Naive thymus-derived CD4-positive, alpha-beta T cell (primary cell): ENCODE measurements at places on chromosomes 12 and 14. TPM values are rescaled to one million over a fixed set of nuclear protein-coding genes. Genes with fewer than 3 reads are reported as not detected.

GRCh38 chr14:38721822-38722431, 381.1 kb downstream of the SEC23A start:
- H3K27ac ChIP-seq = no peak overlapping the region
- H3K36me3 ChIP-seq = no peaks in the 10 kb centered on the region
- no peaks in the 10 kb centered on the region for H3K4me1 ChIP-seq
- no peak overlapping the region for H3K4me3 ChIP-seq
- H3K27me3 ChIP-seq = no peaks in the 10 kb centered on the region
- no peak for DNase-seq

- no peak overlapping the region for H3K27ac ChIP-seq
- DNase-seq = no peak
- H3K4me3 ChIP-seq = no peak overlapping the region
- no peaks in the 10 kb centered on the region for H3K36me3 ChIP-seq
These were observed 199.6 kb upstream of the TMEM260 start for GRCh38 chr14:56379956-56380355.

- H3K36me3 ChIP-seq = no peaks in the 10 kb centered on the region
- H3K27me3 ChIP-seq = no peaks in the 10 kb centered on the region
- H3K4me3 ChIP-seq = no peak overlapping the region
- H3K4me1 ChIP-seq = no peaks in the 10 kb centered on the region
- no peak for DNase-seq
These were observed 25.9 kb upstream of the COL2A1 start for GRCh38 chr12:48030173-48030650.

DNA sequence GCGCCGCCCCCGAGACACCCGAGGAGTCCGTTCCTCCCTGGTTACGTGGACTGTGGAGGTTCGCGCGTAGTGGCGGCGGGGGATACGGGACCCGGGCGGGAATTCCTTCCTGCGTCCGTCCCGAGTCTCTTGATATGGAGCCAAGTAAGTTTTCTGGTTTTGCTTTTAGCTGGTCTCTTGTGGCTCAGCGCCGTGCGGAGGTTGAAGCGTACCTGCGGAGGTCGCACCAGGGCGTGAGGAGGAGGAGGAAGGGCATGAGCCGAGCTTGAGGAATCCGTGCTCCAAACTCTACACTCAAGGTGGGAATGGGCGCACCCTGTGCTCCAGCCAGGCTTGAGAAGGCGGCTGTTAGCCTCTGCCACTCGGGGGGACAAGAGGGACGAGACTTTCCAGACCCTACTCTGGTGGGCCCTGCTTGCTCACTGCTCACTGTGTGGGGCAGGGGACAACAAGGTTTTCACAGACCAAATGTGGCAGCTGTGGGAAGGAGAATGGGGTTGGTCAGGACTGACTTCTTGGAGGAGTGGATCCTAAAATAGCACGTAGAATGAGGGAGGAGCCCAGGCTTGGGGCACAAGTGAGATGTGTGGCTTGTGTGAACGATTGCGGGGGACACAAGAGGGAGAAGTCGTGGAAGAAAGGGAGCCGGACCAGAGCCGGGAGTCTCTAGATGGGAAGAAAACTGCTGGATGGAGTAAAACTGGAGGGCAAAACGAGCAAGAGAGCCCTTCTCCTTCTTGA, 577 bp downstream of the ATG101 start:
- H3K27me3 ChIP-seq = no peaks in the 10 kb centered on the region
- peak overlapping the region; percentile 87 for H3K27ac ChIP-seq
- peaks cover 31% of the 10 kb centered on the region for H3K4me1 ChIP-seq
- no peak for DNase-seq
- H3K4me3 ChIP-seq = peak overlapping the region; percentile 96

GRCh38 chr14:37584211-37585100, 10.6 kb downstream of the FOXA1 start:
- H3K4me1 ChIP-seq = no peaks in the 10 kb centered on the region
- no peak for DNase-seq
- H3K27me3 ChIP-seq = peaks cover 7% of the 10 kb centered on the region
- no peak overlapping the region for H3K27ac ChIP-seq
- no peaks in the 10 kb centered on the region for H3K36me3 ChIP-seq

DNA sequence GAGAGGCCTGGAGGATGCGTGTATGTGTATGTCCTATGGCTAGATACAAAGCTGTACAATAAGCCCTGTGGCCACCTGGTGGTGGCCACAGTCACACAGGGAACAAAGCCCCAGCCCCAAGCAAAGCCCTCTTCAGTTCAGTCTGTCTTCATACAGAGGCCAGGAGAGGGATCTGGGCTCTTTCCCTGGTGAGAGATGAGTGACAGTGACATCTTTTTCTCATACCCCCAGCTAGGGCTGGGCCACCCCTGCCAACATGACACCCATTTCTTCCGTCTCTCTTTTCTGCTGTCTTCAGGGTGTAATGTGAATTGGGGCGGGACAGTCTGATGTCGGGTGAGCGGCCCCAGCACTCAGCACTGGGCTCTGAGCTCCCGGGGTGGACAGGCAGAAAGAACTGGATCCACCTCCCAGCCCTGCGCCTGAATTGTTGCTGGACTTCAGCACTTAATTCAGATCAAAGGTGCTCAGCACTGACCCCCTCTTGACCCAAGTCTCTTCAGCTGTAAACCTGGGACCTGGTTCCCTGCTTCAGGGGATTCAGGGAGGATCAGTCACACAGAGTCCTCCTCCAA, 59.8 kb downstream of the SERPINA3 start:
- no peak overlapping the region for H3K4me3 ChIP-seq
- H3K27me3 ChIP-seq = no peaks in the 10 kb centered on the region
- DNase-seq = no peak

DNA sequence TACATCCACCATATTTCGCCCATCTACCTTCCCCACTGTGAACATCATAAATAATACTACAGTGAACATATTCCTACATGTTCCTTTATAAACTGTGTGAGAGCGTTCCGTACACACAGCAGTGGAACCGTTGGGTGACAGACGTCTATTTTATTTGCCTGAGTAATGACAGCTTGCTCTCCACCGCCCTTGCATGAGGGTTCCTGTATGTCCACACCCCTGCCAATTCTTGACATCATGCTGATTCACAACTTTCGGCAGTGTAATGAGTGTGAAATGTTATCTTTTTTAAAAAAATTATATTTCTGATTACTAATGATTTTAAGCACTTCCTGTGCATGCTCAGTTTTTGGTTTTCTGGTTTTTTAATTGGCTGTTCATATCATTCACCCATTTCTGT, 4.3 kb upstream of the RAD52 start:
- no peak for DNase-seq
- peaks cover 6% of the 10 kb centered on the region for H3K36me3 ChIP-seq
- H3K4me3 ChIP-seq = no peak overlapping the region
- no peaks in the 10 kb centered on the region for H3K27me3 ChIP-seq

DNA sequence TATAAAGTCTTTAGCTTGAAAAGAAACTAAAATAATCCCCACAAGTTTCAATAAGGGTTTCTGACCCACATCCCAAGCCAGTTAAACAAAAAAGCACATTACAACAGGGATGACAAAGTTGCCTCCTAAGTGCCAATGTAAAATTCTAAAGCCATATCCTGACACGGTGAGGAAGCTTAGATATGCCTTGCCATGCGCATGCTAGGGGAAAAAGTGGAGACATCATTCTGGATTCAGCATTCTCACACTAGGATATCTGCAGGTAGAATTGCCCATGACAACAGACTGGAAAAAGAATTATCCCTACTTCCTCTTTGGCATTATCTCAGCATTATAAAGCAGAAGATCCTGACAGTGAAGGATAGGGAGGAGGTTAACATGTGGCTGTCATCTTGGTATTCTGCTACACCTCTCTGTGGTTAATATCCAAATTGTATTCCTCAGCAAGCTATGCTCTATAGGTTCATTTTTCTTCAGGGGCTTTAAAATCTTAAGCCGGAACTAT, 4.9 kb downstream of the DUSP6 start:
- H3K27me3 ChIP-seq = no peaks in the 10 kb centered on the region
- no peaks in the 10 kb centered on the region for H3K36me3 ChIP-seq
- H3K27ac ChIP-seq = no peak overlapping the region
- no peak overlapping the region for H3K4me3 ChIP-seq
- H3K4me1 ChIP-seq = peaks cover 43% of the 10 kb centered on the region

DNA sequence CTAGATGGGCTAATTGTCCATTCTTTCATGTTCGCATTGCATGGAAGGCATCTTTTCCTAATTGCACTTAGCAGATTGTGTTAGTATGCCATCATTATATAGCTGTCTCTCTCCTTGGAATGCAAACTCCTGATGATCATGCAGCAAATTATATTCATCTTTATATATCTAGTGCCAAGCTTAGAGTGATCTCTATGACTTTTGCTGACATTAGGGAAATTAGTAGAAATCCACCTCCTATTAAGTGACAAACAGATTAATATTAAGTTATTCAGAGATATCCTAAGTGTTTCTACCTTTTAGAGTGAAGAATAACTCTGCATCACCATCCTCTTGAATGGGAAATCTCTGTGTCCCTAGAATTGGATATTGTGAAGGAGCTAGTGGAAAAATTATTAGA, 185.6 kb downstream of the FOXG1 start:
- H3K4me1 ChIP-seq = no peaks in the 10 kb centered on the region
- H3K4me3 ChIP-seq = no peak overlapping the region
- H3K27ac ChIP-seq = no peak overlapping the region

DNA sequence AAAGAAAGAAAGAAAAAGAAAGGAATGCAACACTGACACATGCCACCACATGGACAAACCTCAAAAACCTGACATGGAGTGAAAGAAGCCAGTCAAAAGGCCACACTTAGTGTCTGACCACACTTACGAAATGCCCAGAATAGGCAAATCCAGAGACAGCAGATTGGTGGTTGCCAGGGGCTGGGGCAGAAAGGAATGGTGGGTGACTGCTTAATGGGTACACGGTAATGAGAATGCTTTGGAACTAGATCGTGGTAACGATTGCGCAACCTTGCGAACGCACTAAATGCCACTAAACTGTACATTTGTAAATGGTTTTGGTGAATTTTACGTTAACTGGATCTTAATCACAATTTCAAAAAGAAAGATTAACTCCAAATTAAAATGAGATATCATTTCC, 39.5 kb downstream of the SCARB1 start:
- H3K4me3 ChIP-seq = no peak overlapping the region
- H3K4me1 ChIP-seq = no peaks in the 10 kb centered on the region
- no peak for DNase-seq
- H3K27me3 ChIP-seq = no peaks in the 10 kb centered on the region

DNA sequence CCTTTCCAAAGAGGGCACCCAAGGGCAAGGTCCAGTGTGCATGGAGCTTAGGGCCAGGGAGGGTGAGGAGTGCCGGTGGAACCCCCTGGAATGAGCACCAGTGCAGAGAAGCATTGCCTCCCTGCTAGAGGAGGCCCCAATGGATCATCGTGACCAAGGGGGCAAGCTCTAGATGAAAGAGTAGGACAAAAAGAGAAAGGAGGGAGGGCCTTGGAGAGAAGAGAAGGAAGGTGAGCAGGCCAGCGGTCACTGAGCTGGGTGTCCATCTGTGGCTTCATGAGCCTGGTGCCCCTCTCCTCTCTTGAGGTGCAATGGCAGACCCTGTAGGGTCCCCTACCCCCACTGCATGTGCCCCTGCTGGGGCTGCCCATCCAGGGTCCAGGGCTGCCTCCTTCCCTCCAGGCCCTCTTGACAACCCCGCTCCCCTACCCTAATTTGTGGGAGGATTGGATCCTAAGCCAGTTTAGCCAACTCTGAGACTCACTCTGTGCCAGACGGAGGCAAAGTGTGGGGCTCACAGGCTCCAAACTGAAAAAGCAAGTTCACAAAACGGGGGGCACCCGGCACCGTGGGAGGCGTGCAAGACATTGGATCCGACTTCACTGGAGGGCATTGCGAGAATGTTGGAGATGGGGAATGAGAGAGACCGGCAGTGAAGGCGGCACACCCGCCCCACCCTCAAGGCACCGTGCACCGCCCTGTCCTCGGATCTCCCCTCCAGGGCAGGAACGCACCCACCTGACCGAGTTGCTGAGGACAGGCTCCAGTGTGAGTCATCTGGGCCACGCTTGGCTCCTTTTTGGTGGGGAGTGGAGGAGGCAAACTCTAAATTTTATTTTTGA, 207.5 kb downstream of the KIF26A start:
- no peak overlapping the region for H3K27ac ChIP-seq
- H3K4me1 ChIP-seq = no peaks in the 10 kb centered on the region
- H3K36me3 ChIP-seq = no peaks in the 10 kb centered on the region
- H3K4me3 ChIP-seq = no peak overlapping the region
- no peak for DNase-seq

- no peaks in the 10 kb centered on the region for H3K36me3 ChIP-seq
- H3K4me3 ChIP-seq = no peak overlapping the region
- H3K27me3 ChIP-seq = no peaks in the 10 kb centered on the region
These were observed 320.0 kb upstream of the ATP2B1 start for GRCh38 chr12:90028635-90029051.

The P2RX2 gene
- total RNA-seq = not detected

The FAM161B gene
- 6.5 TPM for total RNA-seq
